A549 (cell line): ENCODE measurements at places on chromosomes 2 and 18. TPM values are rescaled to one million over a fixed set of nuclear protein-coding genes. Genes with fewer than 3 reads are reported as not detected.

Gene FLACC1
- polyA plus RNA-seq, result 0.07 to 0.26 TPM (median 0.09 TPM) in 3 replicates

Gene MARCHF7
- 64.3 to 70.7 TPM (median 65.3 TPM) in 3 replicates for polyA plus RNA-seq

DNA sequence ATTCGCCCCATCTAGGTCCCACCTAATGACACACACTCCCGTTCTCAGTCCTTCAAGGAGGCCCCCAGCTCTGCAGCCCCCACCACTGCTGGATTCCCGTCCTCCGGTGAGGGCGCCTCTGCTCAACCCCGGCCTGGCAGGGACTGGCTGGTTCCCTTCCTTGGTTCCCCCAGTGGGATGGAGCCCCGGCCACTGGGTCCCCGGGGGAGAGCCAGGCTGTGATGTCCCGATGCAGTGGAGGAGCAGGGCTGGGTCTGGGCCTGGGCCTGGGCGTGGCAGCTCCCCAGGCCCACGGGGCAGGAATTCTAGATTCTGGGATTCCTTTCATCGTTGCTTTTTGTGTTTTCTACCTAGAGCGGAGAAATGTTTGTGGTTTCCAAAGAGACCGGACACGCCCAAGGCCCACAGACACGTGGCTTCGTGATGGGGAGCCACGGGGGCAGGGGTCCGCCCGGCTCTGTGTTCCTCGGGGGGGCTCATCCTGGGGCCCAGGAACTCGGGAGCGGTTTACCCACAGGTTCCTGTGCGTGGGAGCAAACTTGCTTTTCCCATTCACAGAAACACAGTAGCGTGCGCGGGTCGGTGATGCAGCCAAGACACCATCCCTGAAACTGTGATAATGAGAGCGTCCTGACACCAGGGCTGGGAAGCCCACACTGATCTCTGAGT lies 67.0 kb downstream of the SLC66A2 start:
- no peak for DNase-seq

Gene SP9
- polyA plus RNA-seq, result 2.5 to 3.3 TPM (median 3.2 TPM) in 3 replicates

DNA sequence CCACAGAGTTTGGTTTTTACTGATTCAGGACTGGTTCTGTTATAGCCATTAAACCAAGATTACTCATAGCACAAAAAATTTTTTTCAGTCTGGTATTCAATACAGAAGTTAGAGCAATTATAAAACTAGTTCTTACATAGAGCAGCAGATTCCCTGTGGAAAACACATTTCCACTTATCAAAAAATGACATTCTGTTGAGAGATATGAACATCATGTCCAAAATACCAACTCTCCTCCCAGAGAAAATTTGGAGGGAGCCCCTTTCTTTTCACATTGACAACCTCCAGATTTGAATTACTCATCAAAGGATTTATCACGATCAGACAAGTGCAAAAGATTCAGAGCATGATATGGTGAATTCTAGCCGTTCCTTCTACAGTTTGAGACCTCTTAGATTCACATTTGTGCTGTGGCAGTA lies 126.8 kb upstream of the SERPINE2 start:
- DNase-seq, result no peak

GRCh38 chr18:66647671-66648070 lies 43.8 kb upstream of the CDH19 start:
- DNase-seq, result no peak

Gene CDK15
- not detected in 3 replicates for polyA plus RNA-seq

DNA sequence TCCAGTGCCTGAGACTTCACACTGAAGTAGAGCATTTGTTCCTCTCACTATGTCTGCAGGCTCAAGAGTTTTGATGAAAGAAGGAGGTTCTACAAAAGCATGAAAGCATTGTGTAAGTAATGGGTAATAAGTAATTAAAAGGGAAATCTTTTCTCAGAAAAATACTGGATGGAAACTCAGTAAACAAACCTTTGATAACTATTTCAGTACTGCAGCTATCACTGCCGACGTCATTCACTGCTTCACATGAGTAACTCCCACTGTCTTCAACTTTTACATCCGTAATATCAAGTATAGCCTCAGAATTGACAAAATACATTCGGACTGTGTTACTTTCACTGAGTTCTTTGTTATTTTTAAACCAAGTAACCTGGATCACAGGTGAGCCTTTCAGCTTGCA lies 72.7 kb downstream of the TTN start:
- no peak for DNase-seq

- peak; percentile 85 for DNase-seq
Observed at GRCh38 chr2:237421542-237422116, 7.7 kb upstream of the COL6A3 start.

DNA sequence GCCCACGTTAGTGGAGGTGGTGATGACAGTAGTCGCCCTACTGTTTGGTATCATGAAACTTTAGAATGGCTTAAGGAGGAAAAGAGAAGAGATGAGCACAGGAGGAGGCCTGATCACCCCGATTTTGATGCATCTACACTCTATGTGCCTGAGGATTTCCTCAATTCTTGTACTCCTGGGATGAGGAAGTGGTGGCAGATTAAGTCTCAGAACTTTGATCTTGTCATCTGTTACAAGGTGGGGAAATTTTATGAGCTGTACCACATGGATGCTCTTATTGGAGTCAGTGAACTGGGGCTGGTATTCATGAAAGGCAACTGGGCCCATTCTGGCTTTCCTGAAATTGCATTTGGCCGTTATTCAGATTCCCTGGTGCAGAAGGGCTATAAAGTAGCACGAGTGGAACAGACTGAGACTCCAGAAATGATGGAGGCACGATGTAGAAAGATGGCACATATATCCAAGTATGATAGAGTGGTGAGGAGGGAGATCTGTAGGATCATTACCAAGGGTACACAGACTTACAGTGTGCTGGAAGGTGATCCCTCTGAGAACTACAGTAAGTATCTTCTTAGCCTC lies 16.2 kb downstream of the MSH6 start:
- no peak for DNase-seq

DNA sequence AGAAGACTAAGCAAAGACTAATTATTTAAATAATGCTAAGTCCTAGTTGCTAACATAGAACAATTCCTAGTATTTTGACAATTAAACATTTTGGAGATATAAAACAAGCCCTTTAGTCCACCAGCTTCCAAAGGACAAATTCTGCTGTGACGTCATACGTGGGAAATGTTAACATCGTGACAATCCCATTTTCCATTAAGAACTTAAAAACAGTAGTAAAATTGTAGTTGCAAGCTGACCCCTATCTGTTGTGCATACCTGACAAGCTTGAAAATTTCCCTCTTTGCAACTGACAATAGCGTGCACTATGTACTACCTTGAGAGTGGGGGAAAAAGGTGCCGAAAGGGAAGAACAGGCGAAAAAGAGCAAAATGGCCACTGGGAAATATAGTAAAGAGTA lies 279.8 kb downstream of the ZNF521 start:
- no peak for DNase-seq

DNA sequence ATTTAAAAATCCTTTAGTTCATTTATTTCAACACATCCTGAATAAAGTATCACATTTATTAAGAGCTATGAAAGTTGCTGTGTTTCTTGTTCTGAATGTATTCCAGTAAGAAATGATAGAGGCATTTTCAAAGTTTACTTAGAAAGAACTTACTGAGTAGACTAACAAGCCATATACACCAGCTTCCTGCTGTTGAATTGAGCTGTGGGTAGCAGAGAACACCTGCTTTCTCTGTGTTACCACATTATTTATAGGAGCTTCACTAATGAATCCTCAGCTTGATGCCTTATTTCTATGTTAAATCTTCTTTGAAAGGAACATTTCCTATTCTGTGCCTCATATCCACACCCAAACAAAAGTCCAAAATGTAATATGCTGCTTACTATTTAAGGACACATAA lies 115.4 kb downstream of the CCDC141 start:
- no peak for DNase-seq

- no peak for DNase-seq
Observed at GRCh38 chr18:58871514-58872420, 7.1 kb downstream of the ZNF532 start.

Gene IL18R1
- polyA plus RNA-seq, result 0.73 to 0.99 TPM (median 0.87 TPM) in 3 replicates

DNA sequence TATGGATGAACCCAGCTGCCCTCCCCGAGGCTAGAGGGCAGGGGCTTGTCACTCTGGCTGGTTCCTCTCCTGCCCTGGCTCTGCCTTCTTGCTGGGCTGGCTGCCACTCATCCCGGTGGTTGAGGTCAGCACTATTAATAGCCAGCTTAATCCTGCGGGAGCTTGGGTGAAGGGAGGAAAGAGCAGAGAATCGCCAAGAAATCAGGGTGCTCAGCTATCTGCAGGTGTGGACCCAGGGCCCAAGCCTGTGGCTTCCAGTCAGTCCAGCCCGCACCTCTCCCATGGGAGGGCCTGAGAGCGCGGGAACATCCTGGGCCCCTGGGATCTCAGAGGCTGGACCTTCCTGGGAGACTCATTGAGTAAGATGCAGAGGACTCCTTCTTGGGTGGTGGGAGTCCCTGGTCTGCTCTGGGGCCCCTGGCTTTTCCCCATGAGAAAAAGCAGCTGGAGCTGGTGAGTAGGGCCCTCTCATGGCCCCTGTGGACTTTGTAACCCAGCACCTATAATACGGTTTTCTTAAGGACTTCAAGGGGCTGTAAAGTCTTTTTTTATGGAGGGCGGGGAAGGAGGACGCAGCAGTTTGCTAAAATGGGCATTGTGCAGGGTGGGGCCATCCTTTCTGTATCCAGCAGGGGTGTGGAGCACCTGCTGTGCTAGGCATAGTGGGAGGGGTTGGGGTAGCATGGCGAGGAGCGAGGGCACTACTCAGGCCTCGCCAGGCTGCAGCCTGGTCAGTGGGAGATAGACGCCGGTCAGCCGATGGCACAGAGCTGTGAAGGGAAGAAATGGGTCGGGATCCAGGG lies 27.4 kb upstream of the CNNM3 start:
- DNase-seq, result peak; percentile 42

GRCh38 chr2:637804-638203 lies 39.4 kb downstream of the TMEM18 start:
- no peak for DNase-seq

DNA sequence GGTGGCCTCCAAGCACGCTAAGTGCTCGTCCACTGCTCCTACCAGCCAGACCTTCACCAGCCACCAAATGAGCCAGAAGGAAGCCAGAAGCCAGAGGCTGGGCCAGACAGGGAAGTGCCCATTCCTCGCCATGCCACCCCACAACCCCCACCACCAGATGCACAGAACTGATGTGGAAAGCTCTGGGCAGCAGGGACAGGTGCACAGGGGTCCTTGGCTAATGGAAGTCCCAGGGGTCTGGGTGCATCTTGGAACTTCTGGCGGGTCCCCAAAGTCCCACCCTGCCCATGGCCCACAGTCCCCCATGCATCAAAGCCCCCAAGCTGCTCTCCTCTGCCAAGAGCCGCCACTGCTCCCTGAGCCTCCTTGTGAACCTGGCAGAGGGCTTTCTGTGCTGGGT lies 173.1 kb upstream of the ID2 start:
- no peak for DNase-seq

DNA sequence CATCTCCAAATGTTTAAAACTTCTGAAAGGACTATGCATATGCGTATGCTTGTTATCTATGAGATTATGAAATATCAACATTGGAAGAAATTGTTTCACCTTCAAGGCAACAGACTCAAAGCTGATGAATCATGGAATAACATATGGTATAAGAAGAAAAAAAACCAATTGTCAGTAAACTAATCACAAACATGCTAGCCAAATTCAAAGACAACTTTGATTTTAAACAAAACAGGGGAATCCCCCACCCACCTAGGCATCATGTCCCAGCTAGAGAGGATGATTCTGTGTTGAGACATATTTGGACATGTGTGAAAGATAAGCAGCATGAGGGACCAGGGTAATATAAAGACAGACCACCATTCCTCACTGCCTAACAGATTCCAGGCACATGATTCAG lies 147.7 kb downstream of the WDPCP start:
- no peak for DNase-seq

Gene IL37
- polyA plus RNA-seq, result not detected in 3 replicates

- no peak for DNase-seq
Observed at GRCh38 chr2:129778584-129778877, 200.9 kb upstream of the RAB6C start.

- no peak for DNase-seq
Observed at GRCh38 chr2:149314687-149315086, 15.7 kb upstream of the LYPD6 start.

DNA sequence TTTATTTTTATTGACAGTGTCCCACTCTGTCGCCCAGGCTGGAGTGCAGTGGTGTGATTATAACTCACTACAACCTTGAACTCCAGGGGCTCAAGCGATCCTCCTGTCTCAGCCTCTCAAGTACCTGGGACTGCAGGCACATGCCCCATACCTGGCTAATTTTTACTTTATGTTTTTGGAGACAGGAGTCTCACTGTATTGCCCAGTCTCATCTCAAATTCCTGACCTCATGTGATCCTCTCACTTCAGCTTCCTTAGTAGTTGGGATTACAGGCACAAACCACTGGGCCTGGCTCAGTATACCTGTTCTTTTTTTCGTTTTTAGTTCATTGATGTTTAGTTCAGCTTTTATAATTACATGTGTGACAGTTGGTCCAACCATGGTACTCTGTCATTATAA lies 40.1 kb upstream of the SNORC start:
- no peak for DNase-seq
